ENCODE measurements at places on chromosomes 4 and X. TPM values are rescaled to one million over a fixed set of nuclear protein-coding genes. Genes with fewer than 3 reads are reported as not detected.

PABPC5 gene
- 5.2 TPM for polyA plus RNA-seq

UGT2A1 gene
- polyA plus RNA-seq, result 8.6 TPM

GRCh38 chr4:106615410-106615945 lies 246.9 kb upstream of the GIMD1 start:
- no peak for DNase-seq

DNA sequence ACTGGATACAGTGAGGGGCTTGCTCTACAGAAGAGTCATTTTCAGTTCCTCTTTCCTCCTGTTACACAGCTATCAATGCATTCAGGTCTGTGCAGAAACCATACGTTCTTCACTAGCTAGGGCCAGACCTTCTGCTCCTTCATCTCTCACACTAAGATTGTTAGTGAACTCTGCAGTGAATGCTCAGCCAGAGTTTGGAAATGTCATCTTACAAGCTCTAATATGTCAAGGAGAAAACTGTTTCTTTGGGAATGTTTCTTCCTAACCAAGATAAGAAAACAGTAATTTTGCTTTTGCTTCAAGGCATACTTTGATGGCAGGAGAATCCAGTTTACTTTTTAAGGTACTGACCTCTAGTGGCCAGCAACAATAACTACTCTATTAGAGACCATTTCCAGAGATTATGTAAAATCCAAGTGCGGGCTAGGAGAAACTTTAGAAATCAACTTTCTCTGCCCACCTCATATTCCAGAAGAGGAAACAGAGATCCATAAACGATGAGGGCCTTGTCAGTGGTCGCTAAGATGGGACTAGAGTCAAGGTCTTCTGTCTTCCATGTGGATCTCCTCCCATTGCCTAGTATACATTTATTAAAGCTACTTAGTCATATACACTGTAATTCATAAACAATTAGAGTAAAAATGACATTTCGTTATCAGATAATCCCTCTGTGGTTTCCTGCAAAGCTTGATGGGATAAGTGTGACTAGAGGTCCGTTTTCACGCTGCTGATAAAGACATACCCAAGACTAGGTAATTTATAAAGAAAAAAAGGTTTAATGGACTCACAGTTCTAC lies 12.1 kb upstream of the CC2D2A start:
- DNase-seq, result peak; percentile 52

MAGED4 gene
- 46.5 TPM for polyA plus RNA-seq

GRCh38 chr4:130689181-130689580 lies 1593.2 kb downstream of the C4orf33 start:
- no peak for DNase-seq

PLXNB3 gene
- 1.5 TPM for polyA plus RNA-seq

DNA sequence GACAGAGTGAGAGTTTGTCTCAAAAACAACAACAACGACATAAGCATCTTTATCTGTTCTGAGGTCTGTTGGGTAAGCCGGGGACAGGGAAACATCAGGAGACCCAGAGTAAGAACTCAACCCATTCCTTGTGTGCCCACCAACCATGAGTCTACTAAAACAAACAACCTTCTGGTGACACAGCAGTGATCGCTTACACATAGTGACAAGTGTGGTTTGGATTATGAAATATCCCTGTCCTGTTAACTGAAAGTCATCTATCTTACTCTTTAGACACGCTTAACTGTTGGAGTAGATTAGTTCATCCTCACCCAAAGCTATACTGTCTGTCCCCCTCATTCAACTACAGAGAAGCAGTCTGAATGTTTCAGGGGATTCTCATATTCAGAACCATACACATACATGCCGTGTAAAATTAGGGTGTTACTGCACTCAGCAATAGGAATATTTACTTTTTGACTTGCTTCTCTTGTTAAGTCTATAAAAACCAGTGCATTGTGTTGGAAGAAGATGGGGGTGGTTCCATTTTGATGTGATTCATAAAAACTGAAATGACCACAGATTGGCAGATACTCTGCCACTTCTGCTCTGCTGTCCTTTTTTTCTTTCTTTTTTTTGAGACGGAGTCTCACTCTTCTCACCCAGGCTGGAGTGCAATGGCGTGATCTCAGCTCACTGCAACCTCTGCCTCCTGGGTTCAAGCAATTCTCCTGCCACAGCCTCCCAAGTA lies 27.4 kb downstream of the PHKA2 start:
- DNase-seq, result no peak

GRCh38 chr4:6031846-6032245 lies 13.6 kb upstream of the C4orf50 start:
- DNase-seq, result no peak

DNA sequence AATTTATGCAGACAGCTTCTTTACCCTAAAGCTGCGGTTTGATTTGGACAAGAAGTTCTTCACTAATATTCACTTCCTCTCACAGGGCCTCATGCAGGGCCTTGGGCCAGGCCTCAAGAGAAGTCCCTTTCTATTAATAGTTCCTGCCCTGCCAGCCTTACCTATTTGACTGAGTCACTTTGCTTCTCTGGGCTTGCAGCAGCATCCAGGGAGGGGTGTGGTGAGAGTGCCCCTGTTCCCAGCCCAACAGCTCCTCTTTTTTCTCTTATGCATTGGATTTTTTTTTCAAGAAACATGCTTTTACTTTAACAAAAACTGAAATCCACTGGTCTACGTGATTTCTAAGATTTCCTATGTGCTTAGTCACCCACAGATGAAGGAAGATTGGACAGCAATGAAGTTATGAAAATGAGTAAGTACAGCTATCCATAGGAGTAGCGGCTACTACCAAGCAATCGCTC lies 26.7 kb downstream of the FAM156B start:
- no peak for DNase-seq

DNA sequence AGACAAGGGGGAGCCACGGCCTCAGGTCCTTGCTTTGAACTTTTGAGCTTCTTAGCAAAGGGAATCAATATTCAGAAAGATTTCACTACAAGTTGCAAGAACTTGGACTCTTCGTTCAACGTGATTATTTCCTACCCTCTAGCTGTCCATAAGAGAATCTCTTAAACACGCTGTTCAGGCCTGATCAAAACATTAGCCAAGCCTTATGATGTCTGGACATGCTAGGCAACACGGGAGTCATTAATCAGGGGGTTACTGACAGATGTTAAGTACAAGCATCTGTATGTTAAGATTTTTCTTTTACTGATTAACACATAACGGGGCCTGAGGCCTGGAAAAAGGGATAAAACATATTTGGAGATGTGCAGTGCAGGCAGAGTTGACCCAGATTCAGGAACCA lies 138.9 kb upstream of the IL1RAPL2 start:
- DNase-seq, result no peak

DNA sequence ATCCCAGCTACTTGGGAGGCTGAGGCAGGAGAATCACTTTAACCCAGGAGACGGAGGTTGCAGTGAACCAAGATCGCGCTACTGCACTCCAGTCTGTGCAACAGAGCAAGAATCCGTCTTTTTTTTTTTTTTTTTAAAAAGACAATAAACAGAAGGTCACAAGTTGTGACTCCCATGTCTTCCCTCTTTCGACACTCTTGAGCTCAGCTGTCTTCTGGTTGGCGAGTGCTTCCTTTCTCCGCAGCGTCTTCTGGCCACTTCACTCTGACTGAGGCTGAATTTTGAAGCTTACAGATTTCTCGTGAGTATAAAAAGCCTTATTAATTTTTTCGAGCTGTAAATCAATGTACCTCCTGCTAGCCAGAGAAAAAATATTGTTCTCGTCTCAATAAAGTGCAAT lies 124.9 kb downstream of the STOX2 start:
- no peak for DNase-seq

DNA sequence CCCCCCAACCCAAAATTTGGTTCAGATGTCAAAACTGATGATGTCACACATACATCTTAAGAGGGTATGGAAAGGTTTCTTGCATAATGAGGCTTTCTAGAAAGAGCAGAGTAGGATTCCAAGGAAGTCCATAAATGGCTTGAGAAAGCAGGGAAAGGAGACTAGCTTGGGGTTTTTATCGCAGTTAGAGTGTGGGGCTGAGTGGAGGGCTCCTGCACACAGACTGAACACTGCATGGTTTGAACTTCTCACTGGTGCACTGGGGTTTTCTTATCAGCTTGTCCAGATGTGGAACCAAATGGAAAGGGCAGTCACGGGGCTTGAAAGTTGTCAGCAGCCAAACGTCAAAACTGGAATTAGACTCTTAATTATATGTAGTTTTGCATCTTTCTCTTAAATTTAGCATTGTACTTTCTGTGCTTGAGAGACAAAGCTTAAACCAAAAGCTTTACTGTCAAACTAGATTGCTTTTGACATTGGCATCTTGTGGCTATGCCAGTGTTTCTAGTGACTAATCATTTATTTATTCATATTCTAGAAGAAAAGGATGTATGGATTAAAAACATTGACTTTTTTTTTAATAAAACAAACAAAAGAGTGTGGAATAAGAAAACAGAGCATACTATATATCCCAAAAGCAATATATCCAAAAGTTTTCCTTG lies 78.3 kb upstream of the STIM2 start:
- DNase-seq, result no peak

- peak; percentile 15 for DNase-seq
These were observed 665 bp downstream of the PSMD10 start for GRCh38 chrX:108090491-108091263.

COL4A6 gene
- 16.0 TPM for polyA plus RNA-seq

DNA sequence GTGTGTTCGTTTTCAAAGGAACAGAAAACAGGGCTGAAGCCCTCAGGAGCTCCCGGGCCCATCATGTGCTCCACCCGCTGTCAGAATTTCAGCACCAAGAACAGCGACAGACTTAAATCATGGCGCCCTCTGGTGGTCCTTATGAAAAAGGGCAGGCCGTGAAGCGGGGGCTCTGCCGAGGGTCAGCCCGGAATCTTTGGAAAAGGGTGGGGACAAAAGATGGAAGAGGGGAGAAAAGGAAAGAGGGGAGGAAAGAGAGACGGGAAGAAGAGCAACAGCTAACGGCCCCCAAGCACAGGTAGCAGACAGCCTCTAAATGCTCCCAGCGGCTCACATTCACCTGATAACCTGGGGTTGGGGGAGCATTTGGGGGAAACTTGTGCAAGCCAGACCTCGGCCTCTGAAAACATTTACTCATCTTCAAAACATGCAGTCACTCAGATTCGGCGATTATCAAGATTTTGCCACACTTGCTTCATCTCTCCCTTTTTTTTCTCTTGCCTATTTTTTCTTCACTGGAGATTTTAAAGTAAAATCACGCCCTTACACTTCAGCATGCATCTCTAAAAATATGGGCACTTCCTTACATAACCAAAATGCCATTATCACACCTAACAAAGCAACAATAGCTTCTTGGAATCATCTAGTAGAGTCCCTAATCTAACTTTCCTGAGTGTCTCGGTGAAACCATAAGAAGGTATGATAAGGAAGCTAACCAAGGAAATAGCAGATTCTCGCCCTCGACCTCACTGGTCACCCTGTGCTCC lies 28.1 kb upstream of the MAN2B2 start:
- peak; percentile 64 for DNase-seq

- no peak for DNase-seq
These were observed 6.9 kb downstream of the ATP7A start for GRCh38 chrX:77917294-77917933.

ASB12 gene
- polyA plus RNA-seq, result 0.53 TPM

DNA sequence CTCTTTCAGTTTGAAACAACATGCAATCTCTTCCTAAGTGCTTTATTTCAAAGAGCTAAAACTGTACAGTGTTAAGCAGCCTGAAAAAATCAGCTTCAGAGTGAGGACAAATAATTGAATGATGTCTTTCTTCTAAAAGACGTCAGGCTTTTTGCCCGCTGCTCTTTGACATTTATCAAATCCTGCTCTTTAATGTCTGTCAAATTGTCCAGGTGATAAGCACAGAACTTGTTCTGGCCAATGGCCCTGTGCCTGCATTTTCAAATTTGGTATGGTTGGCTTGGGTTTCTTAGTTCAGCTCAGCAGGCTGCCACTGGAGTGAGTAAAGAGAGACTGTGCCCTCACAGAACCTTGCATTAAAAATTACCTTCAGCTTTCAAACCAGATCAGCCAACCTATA lies 712.9 kb upstream of the LCORL start:
- no peak for DNase-seq

ANXA3 gene
- polyA plus RNA-seq, result 55.0 TPM

DNA sequence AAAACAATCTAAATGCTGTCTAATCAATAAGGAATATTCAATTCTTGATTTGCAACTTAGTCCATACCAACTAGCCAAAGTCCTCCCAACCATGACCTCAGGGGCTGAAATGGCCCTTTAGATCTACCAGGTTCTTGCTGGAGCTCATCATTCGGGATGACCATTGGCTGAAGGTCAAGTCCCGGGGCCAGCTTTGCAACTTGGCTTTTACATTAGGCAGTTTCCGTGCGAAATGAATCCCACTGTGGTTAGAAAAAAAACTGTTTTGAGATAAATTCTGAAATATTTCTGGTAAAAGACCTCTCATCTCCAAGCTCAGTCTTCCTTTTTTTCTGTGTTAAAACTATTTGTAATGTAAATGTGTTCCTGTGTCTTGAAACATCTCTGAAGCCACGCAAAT lies 178.6 kb downstream of the TENM3 start:
- DNase-seq, result no peak

GRCh38 chr4:89410687-89411086 lies 103.1 kb upstream of the GPRIN3 start:
- DNase-seq, result no peak

GRCh38 chr4:6888506-6889071 lies 21.0 kb upstream of the TBC1D14 start:
- no peak for DNase-seq

DNA sequence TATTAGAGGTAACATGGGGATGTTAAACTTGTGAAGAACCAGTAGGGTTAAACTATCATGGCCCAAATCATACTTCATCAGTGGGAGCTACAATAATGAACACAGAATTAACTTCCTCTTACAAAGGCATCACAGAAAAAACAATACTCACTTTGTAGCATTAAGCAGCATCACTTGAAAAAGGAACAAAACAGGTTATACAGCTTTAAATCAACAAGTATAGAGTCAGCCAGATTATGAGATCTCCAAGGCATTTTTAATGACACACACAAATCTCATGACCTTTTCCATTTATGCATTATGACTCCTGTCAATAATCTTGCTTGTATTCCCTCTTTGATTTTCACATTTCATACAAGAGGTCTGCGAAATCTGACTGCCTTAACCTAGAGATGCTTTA lies 18.3 kb downstream of the FBXL5 start:
- DNase-seq, result no peak

GRCh38 chr4:158159718-158160094 lies 13.1 kb downstream of the GASK1B start:
- no peak for DNase-seq

DNA sequence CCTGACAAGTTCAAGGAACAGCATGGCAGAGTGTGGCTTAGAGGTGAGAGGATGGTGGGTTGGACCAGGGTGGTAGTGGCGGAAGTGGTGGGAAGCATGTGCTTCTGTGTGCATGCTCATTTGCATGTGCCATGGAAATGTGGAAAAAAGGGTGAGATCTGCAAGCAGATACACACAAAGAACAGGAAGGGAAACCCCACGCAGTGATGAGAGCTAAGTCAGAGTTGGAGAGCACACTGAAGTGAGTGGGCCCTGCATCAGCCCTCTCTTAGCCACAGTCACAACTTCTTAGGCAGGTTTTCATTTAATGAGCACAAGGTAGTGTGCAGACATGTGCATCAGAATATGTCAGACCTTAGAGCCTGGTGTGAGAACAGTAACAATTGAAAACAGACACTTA lies 483.8 kb downstream of the AFF2 start:
- DNase-seq, result no peak

RBMXL3 gene
- not detected for polyA plus RNA-seq

GRCh38 chrX:499870-500364 lies 113.2 kb upstream of the PPP2R3B start:
- DNase-seq, result no peak
